Naive B cell (primary cell): ENCODE measurements at places on chromosomes 16 and 17.

GRCh38 chr16:12439399-12440227 lies 364.1 kb downstream of the CPPED1 start:
- no peak for DNase-seq
- H3K27ac ChIP-seq, result peak overlapping the region; percentile 14

- H3K4me3 ChIP-seq, result no peak overlapping the region
- no peak for DNase-seq
- peaks cover 36% of the 10 kb centered on the region for H3K36me3 ChIP-seq
- H3K27me3 ChIP-seq, result no peaks in the 10 kb centered on the region
- H3K4me1 ChIP-seq, result peaks cover 34% of the 10 kb centered on the region
Observed at GRCh38 chr16:10968498-10968897, 24.1 kb downstream of the CLEC16A start.

- DNase-seq, result peak; percentile 87
- H3K4me1 ChIP-seq, result peaks cover 25% of the 10 kb centered on the region
- H3K4me3 ChIP-seq, result peak overlapping the region; percentile 96
- H3K27ac ChIP-seq, result peak overlapping the region; percentile 95
- H3K27me3 ChIP-seq, result no peaks in the 10 kb centered on the region
- no peaks in the 10 kb centered on the region for H3K36me3 ChIP-seq
Observed at GRCh38 chr17:50151041-50151936, 812 bp upstream of the PPP1R9B start.

DNA sequence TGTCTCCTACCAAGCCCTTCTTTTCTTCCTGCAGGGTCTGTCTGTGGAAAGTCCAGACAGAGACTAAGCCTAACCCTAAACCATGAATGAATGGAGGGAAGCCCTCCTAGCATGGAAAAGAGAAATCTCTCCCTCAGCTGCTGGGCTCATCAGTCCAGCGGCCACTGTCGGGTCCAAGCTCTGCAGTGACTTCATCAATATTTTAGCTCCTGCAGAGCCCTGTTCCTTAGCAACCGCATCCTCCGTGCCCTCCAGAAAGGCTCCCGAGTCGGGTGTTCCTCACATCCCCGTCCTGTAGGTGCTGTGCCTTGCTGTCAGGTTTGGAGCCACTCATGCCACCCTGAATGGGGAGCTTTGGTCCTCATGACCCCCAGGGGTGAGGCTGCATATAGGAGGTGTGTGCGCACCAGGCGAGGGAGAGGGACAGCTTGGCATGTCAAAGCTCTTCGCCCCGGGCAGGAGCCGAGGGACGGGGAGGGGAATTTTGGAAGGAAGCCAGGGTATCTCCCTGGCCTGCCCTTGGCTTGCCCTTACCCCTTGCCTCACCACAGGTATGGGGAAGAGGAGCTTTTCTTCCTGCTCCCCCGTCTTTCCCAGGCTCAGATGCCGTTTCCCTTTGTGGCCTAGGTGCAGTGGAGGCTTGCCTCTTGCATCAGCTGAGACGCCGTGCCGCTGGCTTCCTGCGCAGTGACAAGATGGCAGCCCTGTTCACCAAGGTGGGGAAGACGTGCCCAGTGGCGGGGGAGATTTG lies 23.9 kb downstream of the SGSM2 start:
- H3K36me3 ChIP-seq, result peaks cover 14% of the 10 kb centered on the region
- no peak overlapping the region for H3K4me3 ChIP-seq
- H3K4me1 ChIP-seq, result no peaks in the 10 kb centered on the region

DNA sequence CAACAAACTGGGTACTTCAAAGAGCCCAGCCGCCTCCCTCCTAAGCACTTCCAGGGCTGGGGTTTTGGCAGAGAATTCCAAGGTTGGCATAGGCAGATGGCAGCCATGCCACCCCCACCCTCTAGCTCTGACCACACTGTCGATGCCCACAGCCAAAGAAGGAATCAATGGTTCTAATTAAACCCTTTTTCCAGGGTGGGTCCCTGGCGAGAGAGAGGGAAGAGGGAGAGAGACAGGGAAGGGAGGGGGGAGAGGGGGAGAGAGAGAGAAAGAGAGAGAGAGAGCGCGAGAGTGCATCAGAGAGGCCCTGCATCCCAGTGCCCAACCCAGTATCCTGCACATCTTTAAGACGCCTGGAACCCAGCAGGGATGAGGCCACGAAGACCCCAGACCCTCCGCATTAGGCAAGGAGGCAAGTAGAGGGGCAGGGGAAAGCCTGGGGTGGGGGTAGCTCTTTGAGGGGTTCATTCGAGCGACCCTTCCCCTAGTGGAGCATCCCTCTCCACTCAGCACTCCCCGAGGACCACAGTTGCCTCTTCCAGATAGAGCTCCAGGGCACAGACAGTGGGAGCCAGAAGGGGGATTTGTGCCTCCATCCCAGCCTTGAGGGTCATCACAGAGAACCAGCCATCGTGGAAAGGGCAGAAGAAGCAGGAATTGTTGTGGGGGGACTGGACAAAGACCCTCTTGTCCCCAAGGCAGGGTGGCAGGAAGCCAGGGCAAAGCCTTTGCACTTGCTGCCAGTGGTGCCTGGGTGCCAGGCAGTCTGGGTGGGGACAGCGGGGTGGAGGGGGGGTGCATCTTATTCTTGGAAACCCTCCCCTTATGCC lies 2.6 kb downstream of the SRCIN1 start:
- peak overlapping the region; percentile 28 for H3K27ac ChIP-seq
- H3K27me3 ChIP-seq, result peaks cover 87% of the 10 kb centered on the region
- no peak overlapping the region for H3K4me3 ChIP-seq
- no peaks in the 10 kb centered on the region for H3K36me3 ChIP-seq
- H3K4me1 ChIP-seq, result peaks cover 30% of the 10 kb centered on the region

- H3K27ac ChIP-seq, result peak overlapping the region; percentile 84
- H3K36me3 ChIP-seq, result no peaks in the 10 kb centered on the region
- peak overlapping the region; percentile 70 for H3K4me3 ChIP-seq
- H3K27me3 ChIP-seq, result no peaks in the 10 kb centered on the region
- DNase-seq, result no peak
Observed at GRCh38 chr16:89449726-89450335, 40.5 kb downstream of the ANKRD11 start.

GRCh38 chr17:80264205-80265075 lies 3.8 kb downstream of the RNF213 start:
- peak overlapping the region; percentile 92 for H3K27ac ChIP-seq
- H3K4me3 ChIP-seq, result peak overlapping the region; percentile 99
- H3K4me1 ChIP-seq, result peaks cover 36% of the 10 kb centered on the region
- no peak for DNase-seq
- H3K36me3 ChIP-seq, result no peaks in the 10 kb centered on the region

GRCh38 chr16:57319646-57320045 lies 35.2 kb upstream of the PLLP start:
- H3K27ac ChIP-seq, result no peak overlapping the region
- peaks cover 7% of the 10 kb centered on the region for H3K4me1 ChIP-seq
- H3K4me3 ChIP-seq, result no peak overlapping the region
- H3K27me3 ChIP-seq, result peaks cover 7% of the 10 kb centered on the region
- no peak for DNase-seq

- no peaks in the 10 kb centered on the region for H3K36me3 ChIP-seq
- no peak overlapping the region for H3K4me3 ChIP-seq
- H3K4me1 ChIP-seq, result no peaks in the 10 kb centered on the region
- no peak overlapping the region for H3K27ac ChIP-seq
- DNase-seq, result no peak
Observed at GRCh38 chr16:1175566-1176279, 22.8 kb downstream of the CACNA1H start.

GRCh38 chr17:47252209-47252608 lies 1.4 kb upstream of the ITGB3 start:
- peaks cover 9% of the 10 kb centered on the region for H3K27me3 ChIP-seq
- no peak overlapping the region for H3K27ac ChIP-seq
- DNase-seq, result no peak
- H3K36me3 ChIP-seq, result no peaks in the 10 kb centered on the region
